ENCODE measurements at places on chromosomes 5 and 9. TPM values are rescaled to one million over a fixed set of nuclear protein-coding genes. Genes with fewer than 3 reads are reported as not detected.

TOPORS gene
- 11.9 TPM for total RNA-seq

SLC6A18 gene
- not detected for total RNA-seq

ST8SIA4 gene
- total RNA-seq: 0.20 TPM

SPATA6L gene
- 2.5 TPM for total RNA-seq

ADRB2 gene
- total RNA-seq: 0.92 TPM

SLC6A3 gene
- total RNA-seq: 0.87 TPM

PAEP gene
- total RNA-seq: 0.45 TPM

ADAMTSL1 gene
- 0.13 TPM for total RNA-seq

PLAC8L1 gene
- total RNA-seq: not detected

CACFD1 gene
- 4.9 TPM for total RNA-seq

FGF1 gene
- 0.25 TPM for total RNA-seq

PIP5KL1 gene
- total RNA-seq: 2.0 TPM

BRD3 gene
- 18.8 TPM for total RNA-seq

PCDHGA7 gene
- 1.1 TPM for total RNA-seq

MEIKIN gene
- total RNA-seq: not detected

IL13 gene
- not detected for total RNA-seq

GFM2 gene
- total RNA-seq: 21.6 TPM

SLC31A1 gene
- 18.6 TPM for total RNA-seq

SWI5 gene
- total RNA-seq: 42.1 TPM

MARVELD2 gene
- total RNA-seq: 2.4 TPM

UBAC1 gene
- 33.9 TPM for total RNA-seq

ATP6V0E1 gene
- 425 TPM for total RNA-seq

DIRAS2 gene
- total RNA-seq: 0.06 TPM

NSA2 gene
- 121 TPM for total RNA-seq

RGS3 gene
- total RNA-seq: 19.9 TPM

Data from A549 treated with Mapracorat at 1 μM for 4 hours (cell line).